ENCODE measurements at places on chromosomes 7 and 10.

DNA sequence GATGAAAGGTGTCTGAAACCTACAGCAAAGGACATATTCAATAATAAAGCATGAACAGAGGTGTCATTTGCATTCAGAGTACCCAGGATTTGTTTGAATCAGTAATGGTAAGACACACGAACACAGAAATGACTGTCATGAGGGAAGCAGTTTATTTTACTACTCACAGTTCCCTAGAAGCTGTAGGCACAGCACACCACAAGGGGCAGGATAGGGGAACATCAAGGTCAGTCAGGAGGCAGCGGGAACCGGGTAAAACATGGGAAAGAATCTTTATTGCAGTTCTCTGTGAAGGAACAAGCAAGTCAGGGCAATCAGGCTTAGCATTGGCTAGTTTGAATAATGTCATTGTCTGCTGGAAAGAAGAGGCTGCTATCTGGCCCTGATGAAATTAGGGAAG, 70.2 kb upstream of the PDSS1 start:
- DNase-seq, result no peak

GRCh38 chr7:135493362-135493761, 16.5 kb downstream of the CNOT4 start:
- no peak for DNase-seq

- DNase-seq, result no peak
Observed at GRCh38 chr10:83607959-83608745, 531.2 kb upstream of the GHITM start.

GRCh38 chr10:62243647-62243997, 25.0 kb downstream of the RTKN2 start:
- DNase-seq, result no peak

GRCh38 chr7:107725138-107725740, 18.7 kb upstream of the CBLL1 start:
- DNase-seq, result no peak

DNA sequence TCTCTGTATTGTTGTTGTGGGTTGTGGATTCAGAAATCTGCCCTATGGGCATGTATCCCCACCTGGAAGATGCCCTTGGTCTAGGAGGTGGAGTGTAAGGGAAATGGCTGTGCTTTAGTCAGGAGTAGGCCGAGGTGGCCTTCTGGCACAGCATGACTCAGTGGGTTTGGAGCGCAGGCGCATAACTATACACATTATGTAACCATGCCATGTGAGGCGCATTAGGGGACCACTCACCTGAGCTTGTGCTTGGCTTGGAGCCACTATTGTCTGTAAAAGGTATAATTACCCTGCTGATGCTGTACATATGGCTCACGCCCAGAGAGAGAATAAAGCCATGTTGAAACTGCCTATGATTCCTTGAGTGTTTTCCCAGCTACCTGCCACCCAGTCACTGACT, 20.6 kb upstream of the ADAMTS14 start:
- no peak for DNase-seq

DNA sequence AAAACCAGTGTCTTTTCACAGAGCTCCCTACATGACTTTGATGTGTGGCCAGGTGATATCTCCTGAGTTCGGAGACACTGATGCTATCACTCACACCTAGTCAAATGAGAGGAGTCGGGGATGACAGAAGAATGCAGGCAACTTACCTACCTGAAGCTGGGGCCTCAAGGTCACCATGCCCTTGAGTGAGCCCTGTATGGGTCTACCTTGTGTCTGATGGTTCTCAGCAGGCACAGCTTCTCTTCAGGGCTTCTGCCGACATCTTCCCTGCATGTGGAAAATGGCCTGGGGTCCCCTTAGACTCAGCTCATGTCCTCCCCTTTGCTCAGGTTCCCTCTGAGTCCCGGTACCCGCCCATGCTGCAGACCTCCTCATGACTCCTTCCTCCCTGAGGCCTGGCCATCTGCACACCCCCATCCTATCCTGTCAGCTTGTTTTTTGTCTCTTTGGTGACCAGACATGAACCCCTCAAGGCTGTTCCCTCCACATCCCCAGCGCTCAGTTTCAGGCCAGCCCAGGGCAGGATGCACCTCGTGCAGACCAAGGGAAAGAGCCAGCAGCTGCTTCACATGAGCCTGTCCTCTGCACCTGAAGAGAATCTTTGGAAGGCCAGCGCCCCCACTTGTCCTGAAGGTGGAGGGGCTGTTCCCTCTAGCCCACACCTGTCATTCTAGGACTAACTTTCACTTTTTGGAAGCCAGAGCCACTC, 74.6 kb upstream of the GDF10 start:
- no peak for DNase-seq

GRCh38 chr10:6035931-6036575, 26.1 kb downstream of the IL2RA start:
- DNase-seq, result no peak

DNA sequence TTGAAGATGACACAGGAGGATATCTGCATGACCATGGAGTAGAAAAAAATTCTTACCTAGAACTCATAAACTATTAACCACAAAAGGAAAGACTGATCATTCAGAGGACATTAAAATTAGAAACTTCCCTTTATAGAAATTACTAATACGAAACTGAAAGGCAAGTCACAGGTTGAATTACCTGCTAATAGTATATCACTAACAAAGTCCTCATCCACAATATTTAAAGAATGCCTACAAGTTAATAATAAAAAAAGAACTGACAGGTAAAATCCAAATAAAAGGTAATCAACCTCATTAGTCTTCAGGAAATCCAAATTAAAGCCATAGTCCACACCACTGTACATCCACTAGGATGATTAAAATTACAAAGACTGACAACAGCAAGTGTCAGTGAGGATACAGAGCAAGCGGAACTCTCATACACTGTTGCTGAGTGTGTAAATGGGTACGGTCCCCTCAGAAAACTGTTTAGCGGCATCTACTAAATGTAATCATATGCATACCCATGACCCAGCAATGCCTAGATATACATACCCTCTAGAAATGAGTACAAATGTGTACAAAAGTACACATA, 71.2 kb downstream of the ARHGAP21 start:
- no peak for DNase-seq

- no peak for DNase-seq
Observed at GRCh38 chr10:88810196-88810961, 7.8 kb downstream of the LIPM start.

- DNase-seq, result no peak
Observed at GRCh38 chr10:124820121-124820520, 18.5 kb downstream of the ABRAXAS2 start.

GRCh38 chr10:28991333-28992270, 297.3 kb upstream of the LYZL1 start:
- DNase-seq, result no peak

- no peak for DNase-seq
Observed at GRCh38 chr10:79179164-79179956, 110.6 kb downstream of the ZMIZ1 start.

GRCh38 chr10:76881477-76882220, 756.0 kb downstream of the KCNMA1 start:
- DNase-seq, result no peak

DNA sequence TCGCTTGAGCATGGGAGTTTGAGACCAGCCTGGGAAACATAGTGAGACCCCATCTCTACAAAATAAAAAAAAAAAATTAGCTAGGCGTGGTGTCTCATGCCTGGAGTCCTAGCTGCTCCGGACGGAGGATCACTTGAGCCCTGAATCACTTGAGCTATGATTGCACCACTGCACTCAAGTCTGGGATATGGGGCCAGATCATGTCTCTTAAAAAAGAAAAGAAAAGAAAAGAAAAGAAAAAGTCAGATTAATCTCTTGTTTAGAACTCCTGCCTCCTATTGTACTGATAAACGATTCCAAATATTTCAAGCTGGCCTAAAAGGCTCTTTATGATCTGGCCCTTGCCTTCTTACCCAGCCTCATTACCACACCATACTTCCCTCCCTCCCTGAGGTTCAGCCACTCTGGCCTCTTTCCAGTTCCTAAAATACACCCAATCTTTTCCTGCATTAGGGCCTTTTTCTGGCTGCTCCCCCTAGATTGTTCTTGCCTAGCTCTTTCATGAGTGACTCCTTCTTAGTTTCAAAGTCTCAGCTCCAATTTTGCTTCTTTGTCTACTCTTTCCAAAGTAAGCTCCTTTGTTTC, 41.7 kb downstream of the VCL start:
- no peak for DNase-seq

DNA sequence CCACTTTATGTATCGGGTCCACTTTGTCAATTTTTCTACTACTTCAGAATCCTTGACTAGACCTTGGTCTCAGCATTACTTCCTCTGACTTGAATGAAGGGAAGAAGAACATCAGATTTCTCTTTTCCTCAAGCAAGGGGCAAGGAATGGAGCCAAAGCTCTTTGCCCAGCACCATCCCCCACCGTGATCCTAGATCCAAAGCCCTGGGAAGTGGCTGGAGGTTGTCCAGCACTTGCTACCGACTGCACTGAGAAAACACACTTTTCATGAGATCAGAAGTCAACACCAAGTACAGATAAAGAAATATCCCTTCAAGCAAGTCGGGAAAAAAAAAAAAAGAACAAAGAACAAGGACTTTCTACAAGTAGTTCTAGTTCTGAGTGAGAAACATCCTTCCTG, 102.1 kb upstream of the DDC start:
- DNase-seq, result no peak

DNA sequence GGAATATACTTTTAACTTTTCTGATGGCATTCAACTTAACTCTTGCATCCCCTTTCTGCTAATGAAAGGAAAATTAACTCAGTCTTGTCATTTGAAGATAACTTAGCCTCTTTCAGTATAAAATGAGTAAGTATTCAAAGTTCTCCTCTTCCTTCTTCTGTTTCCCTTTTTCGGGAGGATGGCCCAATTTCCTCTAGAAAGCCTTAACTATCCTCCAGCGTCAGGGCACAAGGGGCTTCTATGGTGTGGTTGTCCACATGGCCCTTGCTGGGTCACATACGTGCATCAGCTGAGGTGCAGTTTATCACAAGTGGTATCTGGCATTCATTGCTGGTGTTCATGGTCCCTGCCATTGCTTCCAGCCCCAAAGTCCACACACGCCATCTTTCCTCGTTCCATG, 17.8 kb upstream of the GSAP start:
- no peak for DNase-seq

GRCh38 chr7:2128601-2129322, 104.0 kb downstream of the MAD1L1 start:
- DNase-seq, result no peak

- no peak for DNase-seq
Observed at GRCh38 chr10:78349165-78349516, 315.5 kb downstream of the RPS24 start.

- DNase-seq, result no peak
Observed at GRCh38 chr7:93053949-93054943, 63.5 kb downstream of the SAMD9 start.

DNA sequence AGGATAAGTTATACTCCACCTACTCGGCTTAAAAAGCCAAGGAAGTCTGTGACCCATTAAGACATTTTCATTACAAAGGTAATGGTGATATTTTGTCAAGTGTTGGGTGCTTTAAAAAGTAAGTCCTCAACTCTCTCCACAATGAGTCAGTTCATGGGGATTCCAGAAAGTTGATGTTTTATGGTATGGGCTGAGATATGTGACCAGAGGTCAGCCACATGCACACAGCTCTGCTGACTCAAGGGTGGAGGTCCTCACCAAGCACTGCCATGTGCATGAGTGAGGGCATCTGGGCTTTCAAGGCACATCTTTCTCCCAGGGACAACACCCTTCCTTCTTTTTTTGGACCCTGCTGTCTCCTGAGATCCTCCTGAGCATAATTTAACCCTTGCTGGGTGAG, 292.9 kb downstream of the PTEN start:
- DNase-seq, result no peak

- no peak for DNase-seq
Observed at GRCh38 chr10:49499305-49499851, 39.5 kb downstream of the ERCC6 start.

DNA sequence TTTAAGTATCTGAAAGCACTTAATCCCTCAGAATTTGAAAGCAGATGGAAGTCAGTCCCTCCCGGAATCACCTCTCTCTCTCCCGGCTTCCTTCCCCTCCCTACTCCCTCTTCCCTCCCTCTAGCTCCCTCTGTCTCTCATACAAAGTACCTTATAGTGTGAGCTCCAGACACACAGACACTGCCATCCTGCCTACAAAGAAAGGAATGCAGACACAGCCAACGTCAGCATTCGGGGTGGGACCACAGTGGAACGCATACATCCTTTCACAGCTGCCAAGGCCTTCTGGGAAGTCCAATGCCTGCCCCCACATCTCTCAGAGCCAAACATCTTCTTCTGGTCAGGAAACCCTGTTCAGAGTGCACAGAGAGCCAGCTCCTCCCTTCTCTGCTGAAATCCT, 9.3 kb downstream of the NOD1 start:
- no peak for DNase-seq

DNA sequence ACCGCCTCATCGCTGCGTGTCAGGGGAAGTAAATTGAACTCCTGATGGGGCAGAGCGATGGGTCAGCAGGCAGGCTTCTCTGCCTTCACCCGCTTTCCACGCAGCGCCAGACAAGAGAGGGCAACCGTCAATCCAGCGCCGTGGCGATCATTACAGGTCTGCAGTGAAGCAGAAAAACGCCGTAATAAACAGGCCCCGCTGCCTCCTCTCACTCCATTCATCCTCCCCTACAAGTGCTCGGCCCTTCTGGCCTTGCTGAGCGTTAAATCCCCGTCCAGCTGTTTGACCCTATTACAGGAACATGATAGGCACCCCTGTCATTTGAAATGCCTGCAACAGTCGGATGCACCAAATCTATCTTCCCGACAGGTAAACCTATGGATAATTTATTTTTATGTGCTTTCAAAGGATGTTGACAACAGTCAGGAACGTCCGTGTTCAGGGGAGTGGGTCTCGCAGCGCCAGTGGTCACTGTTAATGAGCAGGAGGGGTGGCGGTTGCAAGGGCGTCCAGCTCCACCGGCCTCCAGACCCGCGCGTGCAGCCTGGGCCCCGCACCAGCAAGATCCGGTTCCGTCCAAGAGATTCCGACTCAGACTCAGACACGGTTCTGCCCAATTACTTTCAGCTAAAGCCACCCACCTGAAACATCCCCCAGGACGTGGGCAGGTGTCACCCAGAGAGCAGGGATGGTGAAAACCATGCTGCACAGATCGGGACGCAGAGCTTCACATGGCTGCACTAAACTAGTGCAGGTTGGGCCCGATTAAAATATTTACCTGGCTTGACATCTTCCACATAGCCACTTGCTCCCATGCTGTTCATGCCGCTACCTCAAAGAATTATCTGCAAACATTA, 508.0 kb upstream of the MGMT start:
- no peak for DNase-seq

DNA sequence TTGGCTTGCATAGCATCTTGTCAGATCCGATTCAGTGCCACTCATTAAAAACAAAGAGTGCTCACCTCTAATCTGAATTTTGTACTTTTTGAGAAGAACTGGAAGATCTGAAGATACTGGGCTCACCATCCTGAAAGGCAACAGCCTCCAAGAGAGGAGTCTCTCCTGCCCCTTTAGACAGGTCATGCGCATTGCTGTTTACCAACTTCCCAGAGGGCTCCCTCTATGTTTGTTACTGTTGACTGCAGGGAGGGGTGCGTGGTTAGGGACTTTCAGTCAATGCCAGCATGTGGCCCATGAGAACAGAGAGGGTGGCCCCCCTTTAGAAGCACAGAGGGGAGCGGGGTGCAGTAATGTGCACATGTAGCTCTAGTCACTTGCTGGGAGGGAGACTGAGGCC, 33.2 kb upstream of the CABCOCO1 start:
- DNase-seq, result no peak

Data from activated naive CD4-positive, alpha-beta T cell (primary cell).